Naive thymus-derived CD4-positive, alpha-beta T cell (primary cell): ENCODE measurements at places on chromosomes 12 and 14. TPM values are rescaled to one million over a fixed set of nuclear protein-coding genes. Genes with fewer than 3 reads are reported as not detected.

DNA sequence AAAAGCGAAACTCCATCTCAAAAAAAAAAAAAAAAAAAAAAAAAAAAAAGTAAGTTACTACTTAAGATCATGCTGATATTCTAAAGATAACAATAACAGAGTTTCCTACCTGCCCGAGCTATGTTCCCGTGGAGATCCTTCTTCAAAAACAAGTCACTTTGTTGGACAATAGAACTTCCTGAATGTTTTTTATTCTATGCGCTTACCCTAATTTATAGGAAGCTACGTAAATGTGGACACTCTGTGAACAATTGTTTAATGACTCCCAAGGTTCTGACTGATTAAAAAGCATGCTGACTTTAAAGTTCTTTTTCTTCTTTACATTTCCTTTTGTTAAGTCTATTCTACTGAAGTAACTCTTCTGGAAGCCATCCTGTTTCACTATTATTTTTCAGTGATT lies 52.5 kb downstream of the FGD4 start:
- DNase-seq, result no peak

- DNase-seq, result no peak
These were observed 249.2 kb downstream of the NELL2 start for GRCh38 chr12:44626883-44627282.

DNA sequence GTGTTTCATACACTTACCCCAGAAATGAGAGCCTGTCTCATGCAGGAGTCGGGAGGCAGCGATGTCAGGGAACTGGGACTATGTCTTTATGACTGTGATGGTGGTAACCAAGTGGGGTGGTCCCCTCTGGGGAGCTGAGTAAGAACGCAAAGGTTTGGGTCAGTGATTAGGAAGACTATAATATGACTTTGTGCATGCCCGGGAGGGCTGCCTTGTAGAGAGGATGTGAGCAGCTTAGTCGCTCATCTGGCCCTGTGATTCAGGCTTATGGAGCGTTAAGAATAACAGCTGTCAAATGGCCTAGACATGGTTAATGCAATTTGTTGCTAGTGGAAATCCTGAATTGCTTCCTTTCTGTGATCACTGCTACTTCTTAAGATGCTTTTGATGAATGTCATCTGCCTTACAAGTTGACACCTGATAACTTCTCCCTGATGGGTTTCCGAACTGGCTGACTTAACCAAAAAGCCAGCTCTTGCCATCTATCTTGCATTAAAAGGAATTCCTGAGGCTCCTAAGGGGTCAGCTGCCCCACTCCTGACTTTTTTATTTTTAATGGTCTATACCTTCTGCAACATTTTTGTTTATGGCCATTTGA lies 35.4 kb upstream of the AACS start:
- no peak for DNase-seq

Gene SAMD15
- total RNA-seq, result 0.25 and 0.46 TPM in 2 replicates
